Fibroblast of skin of left biceps (primary cell): ENCODE measurements at places on chromosomes 11 and 22.
A peak's percentile ranks its signal among the peaks of the same experiment; 100 is the strongest.

GRCh38 chr22:29313126-29313575 lies 2.3 kb downstream of the RASL10A start:
- no peak for DNase-seq

DNA sequence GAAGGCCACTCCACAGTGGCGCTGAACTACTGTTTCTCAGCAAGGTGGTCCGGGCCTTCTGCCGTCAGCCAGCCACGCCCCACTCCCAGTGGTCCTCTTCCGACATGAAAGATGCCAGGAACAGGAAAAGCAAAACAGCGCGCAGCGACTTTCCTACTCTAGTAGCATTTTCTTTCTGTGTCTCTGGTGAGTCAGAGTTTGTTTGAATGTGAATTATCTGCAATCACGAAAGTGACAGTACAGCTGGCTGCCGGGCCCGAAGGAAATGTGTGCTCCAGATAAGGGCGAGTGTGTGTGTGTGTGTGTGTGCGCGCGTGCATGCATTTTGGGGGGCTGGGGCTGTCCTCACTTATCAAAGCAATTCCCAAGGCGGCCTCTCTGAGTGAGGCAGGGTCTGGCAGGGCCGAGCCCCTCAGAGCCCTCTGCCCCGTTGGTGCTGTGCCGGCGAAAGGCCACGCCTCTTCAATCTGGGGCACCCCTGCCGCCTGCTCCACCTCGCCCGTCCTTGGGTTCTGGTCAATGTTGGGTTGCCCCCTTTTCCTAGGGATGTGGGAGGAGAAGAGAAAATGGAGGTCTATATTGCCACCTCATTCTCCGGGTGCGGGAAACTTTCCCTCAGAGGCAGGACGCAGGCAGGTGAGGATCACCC lies 288.5 kb downstream of the KIRREL3 start:
- DNase-seq = no peak

DNA sequence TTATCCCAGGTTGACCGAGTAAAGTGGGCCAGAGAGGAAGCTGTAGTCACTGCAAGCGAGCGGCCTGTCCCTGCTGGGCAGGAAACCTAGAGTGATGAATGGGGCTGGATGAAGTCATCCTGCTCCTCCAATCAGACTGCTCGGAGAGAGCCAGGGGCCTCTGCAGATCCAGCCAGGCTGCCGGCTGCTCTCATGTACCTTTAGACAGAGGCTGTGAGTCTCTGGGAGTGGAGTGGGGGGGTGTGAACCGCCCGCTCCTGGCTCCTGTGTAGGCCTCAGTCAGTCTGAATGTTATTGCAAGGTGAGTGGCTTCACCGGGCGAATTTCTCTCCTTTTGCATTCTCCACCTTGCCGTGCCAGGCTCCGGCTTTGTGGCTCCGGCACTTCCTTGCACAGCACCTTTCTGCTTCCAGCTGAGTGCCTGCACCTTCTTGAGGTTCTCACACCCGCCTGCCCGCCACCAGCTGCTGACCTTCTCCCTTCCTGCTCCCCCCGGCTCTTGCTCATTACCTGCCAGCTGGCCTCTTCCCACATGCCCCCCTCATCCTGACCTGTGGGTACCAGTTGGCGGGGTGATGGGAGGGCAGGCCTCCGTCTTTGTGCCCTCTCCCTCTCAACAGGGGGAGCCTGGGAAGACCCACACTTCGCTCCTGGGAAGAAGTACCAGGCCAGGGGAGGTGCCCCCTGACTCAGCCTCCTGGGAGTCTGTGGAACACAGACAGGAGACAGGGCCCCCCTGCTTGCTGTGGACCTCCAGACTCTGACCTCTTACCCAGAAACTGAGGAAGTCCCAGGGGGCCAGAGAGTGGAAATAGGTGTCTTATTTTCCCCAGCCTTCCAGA lies 79.9 kb downstream of the GRAMD1B start:
- DNase-seq = peak; percentile 30

DNA sequence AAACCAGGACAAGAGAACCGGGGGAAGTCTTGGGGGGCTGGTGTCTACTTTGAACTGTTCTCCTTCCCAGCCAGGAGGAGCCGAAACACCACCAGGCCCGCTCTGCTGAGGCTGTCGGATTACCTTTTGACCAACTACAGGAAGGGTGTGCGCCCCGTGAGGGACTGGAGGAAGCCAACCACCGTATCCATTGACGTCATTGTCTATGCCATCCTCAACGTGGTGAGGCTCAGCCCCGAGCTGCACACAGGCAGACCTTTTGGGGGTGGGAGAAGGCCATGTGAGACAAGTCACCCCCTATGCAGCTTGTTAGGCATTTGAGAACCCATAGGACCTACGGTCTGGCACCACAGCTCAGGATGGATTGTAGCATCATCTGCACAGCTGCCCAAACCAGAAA lies 2.8 kb downstream of the HTR3A start:
- no peak for DNase-seq

DNA sequence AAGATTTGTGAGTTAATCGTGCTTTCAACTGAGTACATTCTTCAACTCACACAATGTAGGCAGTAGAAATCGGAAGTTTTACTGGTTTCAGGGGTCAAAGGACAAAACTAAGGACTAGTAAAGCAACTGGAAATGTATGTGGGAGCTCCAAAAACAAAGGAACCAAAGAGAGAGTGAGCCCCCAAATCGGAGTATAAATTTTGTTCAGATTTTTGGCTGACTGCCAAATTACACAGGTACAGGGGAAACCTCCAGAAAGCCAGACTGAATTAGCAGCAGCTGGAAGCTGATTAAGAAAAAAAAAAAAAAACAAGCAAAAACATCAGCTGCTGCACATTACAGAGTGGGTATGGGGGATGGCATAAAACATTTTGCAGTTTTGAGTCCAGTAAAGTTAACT lies 75.2 kb upstream of the GNAZ start:
- no peak for DNase-seq

GRCh38 chr11:64556721-64557250 lies 34.2 kb upstream of the SLC22A12 start:
- DNase-seq = no peak

- no peak for DNase-seq
Measured at GRCh38 chr22:17980638-17981051, 43.7 kb downstream of the MICAL3 start.

DNA sequence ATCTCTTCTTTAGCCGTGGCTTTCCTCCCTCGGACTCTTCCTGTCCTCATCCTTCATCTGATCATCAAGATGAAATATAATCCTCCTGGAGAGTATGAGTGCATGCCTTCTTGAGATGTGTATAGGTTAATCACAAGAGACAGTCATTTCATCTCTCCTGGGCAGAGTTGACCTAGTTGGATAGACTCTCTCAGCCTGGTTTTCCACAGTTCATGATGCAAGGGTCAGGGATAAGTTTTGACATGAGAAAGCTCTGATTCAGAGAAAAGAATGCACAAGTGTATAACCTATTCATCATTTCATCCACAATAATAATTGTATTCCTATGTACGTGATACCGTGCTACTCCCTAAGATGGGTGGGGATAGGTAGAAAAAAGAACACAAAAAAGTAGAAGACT lies 33.2 kb upstream of the CCDC90B start:
- no peak for DNase-seq

DNA sequence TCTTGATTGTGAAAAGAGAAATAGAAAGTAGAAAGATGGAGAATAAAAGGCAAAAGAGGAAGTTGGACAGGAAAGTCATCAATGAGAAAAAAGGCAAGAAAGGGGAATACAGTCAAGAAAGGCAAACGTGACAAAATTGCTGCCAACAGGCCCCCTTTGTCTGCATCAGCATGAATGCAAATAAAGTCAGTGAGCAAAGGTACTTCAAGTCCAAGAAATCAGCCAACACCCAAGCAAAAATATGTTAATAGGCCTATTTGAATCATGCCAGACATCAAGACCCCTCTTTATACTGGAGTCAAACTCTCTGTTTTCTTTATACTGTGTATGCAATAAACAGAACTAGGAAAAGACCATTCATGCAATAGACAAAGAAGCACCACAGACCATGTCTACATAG lies 34.3 kb downstream of the GUCY1A2 start:
- no peak for DNase-seq

- DNase-seq = no peak
Measured at GRCh38 chr22:25848954-25849353, 107.0 kb downstream of the MYO18B start.

- no peak for DNase-seq
Measured at GRCh38 chr22:39457198-39457555, 365 bp downstream of the MGAT3 start.

DNA sequence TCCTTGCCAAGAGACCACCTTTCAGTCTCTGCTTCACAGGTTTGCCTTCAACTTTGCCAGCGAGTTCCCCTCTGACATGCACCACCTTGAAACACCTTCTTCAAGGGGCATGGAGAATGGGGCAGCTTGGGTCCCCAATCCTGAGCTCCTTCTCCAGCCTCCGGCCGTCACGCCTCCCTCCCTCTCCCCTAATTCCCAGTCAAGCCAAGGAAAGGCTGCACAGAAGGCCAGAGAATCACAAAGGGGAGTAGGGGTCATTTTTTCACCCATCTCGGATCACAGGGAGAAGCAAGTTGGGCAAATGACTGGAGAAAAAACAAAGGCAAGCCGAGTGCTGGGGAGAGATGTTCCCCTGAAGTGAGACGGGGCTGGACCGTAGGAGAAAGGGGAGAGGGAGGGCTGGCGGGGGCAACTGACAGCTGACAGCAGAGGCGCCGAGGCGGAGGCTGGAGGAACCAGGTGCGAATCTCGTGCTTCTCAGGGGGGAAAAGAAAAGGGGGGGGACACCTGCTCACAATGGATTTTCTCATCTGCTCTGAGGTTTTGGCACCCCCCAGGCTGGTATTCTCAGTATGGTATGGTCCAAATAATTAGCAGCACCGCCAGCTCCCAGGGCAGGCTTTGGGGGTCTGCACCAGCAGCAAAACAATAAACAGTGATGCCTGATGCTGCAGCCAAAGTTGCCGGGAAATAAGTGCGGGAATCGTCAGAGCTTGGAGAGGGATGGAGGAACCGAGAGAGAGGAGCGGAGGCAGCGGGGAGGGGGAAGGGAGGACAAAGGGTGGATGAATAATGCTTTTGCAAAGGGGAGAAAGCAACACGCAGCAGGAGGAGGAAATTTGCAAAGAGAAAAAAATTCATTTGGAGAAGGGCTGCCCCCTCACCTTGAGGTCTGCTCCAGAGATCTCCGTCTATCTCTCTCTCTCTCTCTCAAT lies 644 bp downstream of the YPEL4 start:
- no peak for DNase-seq

- DNase-seq = no peak
Measured at GRCh38 chr22:23688121-23688520, 2.7 kb upstream of the RGL4 start.

- DNase-seq = peak; percentile 60
Measured at GRCh38 chr22:38218661-38219622, 17.1 kb downstream of the MAFF start.

- DNase-seq = peak; percentile 70
Measured at GRCh38 chr22:24516301-24516737, 21.2 kb downstream of the UPB1 start.

DNA sequence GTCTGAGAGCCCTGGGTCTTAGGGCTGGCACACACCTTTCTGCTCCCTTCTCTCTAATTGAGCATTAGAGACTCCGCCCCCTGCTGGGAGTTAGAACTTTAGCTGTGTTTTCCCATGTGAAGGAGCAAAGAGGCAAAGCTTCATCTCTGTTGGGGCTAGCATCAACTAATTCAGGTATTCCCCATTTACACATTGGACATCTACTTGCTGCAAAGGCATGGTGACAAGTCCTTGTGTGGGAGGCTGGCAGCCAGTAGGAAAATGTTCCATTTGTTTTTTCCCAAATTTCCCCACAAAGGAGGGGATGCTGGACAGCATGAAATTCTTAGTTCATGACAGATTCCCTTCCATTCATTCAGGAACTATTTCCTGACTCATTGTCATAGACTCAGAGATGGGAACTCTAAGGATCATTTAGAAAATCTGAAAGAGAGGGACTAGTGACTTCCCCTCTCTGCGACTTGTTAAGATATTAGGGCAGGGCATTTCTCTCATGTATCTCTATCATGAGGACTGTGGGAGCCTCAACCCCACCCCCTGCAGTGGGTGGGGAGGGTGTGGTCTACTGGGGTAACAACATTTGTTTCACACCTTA lies 3.6 kb downstream of the CD44 start:
- DNase-seq = no peak

DNA sequence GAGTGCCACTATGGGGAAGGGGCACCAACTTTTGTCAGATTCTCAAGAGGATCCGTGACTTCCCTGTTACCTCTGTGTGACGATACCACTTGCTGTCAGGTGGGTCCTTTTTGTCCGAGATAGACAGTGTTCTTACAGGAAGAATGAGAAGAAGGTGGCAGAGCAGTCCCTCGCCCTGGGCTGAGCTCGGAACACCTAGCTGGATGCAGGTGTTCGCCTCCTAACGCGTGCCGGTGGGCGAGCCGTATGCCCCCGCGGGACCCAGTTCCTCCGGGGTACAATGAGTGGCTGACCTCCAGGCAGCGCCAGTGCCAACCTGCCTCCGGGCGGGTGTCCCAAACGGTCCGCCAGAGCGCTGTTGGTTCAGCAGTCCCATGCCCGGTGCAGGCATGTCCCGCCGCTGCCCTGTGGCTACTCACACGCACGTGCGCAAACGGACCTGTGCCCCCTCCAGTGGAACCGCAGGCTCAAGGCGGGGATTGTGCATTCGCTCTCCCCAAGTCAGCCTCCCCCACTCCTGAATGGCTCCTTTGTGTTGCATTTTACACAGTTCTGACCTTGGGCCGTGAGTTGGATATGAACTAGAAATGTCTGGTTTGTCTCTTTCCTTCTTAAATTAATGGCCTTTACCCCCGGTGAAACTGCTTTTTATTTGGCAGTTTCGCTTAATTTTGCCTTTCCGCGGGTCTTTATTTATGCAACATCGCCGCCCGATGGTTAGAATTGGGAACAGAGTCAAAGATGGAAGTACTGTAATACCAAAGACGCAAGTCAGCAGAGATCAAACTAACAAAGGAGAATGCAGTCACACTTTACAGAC lies 1.1 kb upstream of the ABTB2 start:
- no peak for DNase-seq

- no peak for DNase-seq
Measured at GRCh38 chr11:12897390-12897789, 111.7 kb upstream of the RASSF10 start.

- no peak for DNase-seq
Measured at GRCh38 chr22:22669093-22669492, 24.7 kb downstream of the GGTLC2 start.

- no peak for DNase-seq
Measured at GRCh38 chr11:18294862-18295261, 27.1 kb downstream of the HPS5 start.

- no peak for DNase-seq
Measured at GRCh38 chr11:14578541-14578956, 58.4 kb upstream of the PSMA1 start.

- DNase-seq = no peak
Measured at GRCh38 chr11:7973011-7973410, 7.8 kb upstream of the NLRP10 start.
